ENCODE measurements at places on chromosomes 2 and 18. TPM values are rescaled to one million over a fixed set of nuclear protein-coding genes. Genes with fewer than 3 reads are reported as not detected.

GKN1 gene
- not detected for total RNA-seq

IL1B gene
- not detected for total RNA-seq

- peak; percentile 99 for DNase-seq
These were observed 145.7 kb upstream of the KLF7 start for GRCh38 chr2:207311316-207312005.

KCTD1 gene
- total RNA-seq, result 11.9 TPM

DNA sequence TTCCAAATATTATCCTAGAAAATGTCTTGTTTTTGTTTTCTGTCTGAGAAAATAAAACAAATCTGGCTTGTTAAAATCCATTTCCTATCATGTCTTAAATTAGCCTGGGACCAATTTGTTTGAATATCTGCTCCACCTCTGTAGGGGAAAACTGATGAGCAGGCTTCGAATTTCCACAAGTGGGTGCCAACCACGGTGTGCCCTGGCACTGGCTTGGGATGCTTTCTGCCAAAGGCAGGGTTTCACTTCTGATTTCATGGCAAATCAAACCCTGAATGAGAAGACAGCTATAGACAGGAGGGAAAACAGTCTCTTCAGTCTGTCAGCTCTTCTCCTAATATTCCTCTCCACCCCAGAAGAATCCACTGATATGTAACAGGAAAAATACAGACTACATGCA lies 33.7 kb upstream of the STAT4 start:
- DNase-seq, result no peak

DNA sequence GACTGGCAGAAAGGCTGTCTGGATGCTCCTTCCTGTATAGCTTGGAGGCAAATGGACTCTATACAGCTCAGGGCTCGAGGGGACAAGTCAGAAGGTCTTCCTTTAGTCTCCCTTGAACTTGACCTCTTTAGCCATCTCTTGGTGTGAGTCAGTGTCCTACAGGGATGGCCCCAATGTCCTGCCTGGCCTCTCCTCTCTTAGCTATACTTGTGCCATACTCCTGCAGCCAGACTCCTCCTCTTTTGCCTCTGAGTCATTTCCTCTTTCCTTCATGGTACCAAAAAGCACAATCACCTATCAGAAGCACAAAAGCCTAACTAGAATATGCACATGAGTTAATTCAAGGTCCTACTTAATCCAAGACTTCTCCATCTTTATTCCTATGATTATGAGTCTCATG lies 112.7 kb downstream of the XRCC5 start:
- DNase-seq, result no peak

GRCh38 chr2:74246496-74247195 lies 48.2 kb downstream of the MTHFD2 start:
- no peak for DNase-seq

DNA sequence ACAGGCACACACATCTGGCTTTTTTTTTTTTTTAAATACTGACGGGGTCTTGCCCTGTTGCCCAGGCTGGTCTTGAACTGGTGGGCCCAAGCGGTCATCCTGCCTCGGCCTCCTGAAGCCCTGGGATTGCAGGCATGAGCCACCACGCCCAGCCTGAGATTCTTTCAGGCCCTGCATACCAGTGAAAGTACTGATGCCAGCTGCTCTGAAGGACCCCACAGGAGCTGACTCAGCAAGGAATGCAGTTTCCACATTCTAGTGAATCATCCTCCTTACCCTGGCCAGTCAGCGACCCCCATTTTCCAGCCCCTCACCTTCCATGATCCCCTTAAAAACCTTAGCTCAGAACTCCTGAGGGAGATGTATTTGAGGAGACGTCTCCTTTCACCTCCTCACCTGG lies 5.8 kb upstream of the DTYMK start:
- DNase-seq, result no peak

DNA sequence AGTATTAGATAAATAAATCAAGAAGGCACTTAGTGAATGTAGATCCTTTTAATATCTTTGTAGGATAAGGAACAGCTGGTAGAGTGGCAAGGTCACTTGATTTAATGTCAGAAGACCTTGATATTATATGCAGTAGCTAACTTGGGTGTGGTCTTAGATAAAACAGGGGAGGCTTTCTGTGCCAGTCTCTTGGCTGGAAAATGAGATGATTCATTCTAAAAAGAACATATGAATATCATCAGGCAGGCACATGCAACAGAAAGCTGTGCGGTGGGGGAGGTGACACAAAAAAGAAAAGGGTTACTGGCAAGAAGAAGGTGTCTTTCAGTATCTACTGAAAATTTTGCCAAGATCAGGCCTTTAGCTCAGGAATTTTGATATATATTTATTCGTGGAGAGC lies 931.7 kb upstream of the CELF4 start:
- DNase-seq, result no peak

GRCh38 chr2:69477627-69478026 lies 40.4 kb upstream of the NFU1 start:
- no peak for DNase-seq

- peak; percentile 46 for DNase-seq
These were observed 40.0 kb upstream of the MCM6 start for GRCh38 chr2:135916207-135916606.

GRCh38 chr2:204022550-204022949 lies 86.0 kb downstream of the ICOS start:
- no peak for DNase-seq

DNA sequence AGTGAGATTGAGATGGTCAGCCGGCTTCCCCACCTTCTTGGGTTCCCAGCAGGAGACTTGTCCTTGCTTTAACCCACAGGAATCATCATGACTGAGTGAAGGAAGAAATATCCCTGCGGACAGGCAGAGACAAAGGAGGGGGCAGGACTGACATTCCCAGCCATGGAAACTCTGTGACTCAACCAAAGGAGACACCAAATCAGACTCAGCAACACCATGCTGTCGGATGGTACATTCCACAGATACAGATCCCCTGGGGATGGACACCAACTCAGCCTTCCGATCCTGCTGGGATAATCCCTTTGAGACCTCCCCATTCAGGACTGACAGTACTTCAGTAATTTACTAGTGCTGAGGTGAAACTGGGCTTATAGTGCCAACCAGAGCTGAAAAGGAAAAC lies 518.3 kb downstream of the XIRP2 start:
- DNase-seq, result peak; percentile 13

GRCh38 chr18:26133652-26134051 lies at the start of gene PSMA8:
PSMA8 (plus strand) TSS chr18:26133869; CDS start chr18:26133966, 97 bp downstream.
- DNase-seq, result no peak

DUSP2 gene
- 0.80 TPM for total RNA-seq

KIF1A gene
- total RNA-seq, result 0.50 TPM

DNA sequence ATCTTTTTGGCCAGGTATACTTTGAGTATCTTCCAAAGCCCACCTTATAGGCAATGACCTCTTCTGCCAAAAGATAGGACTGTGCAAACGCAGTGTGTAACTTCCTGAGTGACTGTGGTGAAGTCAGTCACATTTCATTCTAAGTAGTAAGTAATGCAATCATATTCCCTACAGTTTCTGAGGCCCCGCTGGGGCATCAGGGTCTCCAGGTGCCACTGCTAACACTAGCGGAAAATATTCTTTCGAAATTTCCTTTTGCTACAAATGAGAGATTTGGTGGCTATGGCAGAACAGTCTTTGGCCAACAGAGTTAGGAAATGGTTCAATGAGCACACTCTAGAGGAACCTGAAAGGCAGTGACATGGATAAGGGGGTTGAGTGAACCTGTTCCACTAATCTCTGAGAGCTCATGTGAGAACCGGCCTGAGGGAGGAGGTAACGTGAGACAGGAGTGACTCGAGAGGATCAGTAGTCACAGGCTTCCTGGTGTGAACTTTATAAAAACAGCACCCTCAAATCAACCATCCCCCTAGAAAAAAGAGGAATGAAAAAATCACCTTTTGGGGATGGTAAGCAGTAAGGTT lies 102.6 kb upstream of the LPIN2 start:
- DNase-seq, result no peak

CREB1 gene
- 34.6 TPM for total RNA-seq

DNA sequence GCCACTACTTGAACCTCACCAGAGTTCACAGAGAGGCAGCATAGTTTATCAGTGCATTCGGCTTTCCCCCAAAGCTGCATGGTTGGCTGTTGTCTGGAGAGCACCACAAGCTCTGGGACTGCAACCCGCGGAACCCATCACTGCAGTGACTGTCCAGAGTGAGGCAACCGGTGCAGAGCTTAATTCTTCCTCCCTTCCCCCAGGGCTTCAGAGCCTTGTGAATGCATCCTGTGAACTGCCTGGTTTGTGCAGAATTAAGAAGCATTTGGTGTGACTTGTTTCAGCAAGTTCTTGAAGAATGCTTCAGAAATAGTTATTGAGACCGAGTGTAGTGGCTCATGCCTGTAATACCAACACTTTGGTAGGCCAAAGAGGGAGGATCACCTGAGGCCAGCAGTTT lies 99.2 kb upstream of the FOSL2 start:
- no peak for DNase-seq

Measured in SK-MEL-5 (cell line).